Amygdala (tissue), 56 donors: ENCODE measurements at places on chromosomes 11 and 22.

DNA sequence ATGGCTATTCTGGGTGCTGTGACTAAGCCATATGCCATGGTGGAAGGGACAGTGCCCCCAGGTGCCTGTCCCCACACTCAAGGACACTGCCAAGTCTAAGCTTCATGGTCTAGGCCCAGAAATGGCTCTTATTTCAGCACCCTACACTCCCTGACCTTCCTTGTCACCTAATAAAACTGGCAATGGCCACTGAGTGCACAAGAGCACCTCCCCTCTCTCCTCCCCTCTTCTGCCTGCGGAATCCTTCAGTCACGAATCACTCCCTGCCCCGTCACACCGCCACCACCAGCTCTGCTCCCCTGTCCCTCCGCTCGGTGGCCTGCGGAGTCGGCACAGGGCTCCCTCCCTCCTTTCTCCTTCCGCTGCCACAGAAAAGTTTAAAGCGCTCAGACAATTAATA is 19.0 kb upstream of the LMO1 start:
- no peak for DNase-seq

DNA sequence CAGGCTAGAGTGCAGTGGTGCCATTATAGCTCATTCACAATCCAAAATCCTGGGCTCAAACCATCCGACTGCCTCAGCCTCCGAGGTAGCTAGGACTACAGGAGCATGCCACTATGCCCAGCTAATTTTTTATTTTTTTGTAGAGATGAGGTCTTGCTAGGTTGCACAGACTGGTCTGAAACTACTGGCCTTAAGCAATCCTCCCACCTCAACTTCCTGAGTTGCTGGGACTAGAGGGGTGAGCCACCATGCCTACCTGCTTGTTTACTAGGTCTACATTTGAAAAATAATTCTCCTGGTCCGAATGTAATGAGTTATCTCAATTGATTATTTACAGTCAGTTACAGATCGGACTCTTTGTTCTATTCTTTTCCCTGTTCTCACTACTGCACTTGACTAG is 22.0 kb downstream of the TAF1D start:
- no peak for DNase-seq

- no peak for DNase-seq
Measured at GRCh38 chr11:115222218-115222862, 281.9 kb downstream of the CADM1 start.

GRCh38 chr22:38941488-38941987 is 15.9 kb upstream of the APOBEC3A start:
- no peak for DNase-seq

GRCh38 chr11:42169191-42169590 is 709.7 kb upstream of the LRRC4C start:
- DNase-seq = no peak

DNA sequence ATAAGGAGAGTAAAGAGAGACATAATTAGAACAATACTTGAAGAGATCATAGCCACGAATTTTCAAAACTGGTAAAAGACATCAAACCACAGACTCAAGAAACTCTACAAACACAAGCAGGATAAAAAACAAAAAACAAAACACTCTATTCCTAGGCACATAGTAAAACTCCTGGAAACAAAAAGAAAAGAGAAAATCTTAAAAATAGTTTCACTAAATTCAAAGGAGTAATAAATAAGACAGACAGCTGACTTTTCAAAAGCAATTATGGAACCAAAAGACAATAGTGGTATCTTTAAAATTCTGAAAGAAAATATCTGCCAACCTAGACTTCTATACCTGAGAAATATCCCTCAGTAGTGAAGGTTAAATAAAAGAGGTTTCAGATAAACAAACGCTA is 9.2 kb upstream of the NARS2 start:
- DNase-seq = no peak

GRCh38 chr11:65649656-65650546 is 12.0 kb downstream of the SIPA1 start:
- no peak for DNase-seq

GRCh38 chr11:70668204-70669202 is 270.2 kb downstream of the CTTN start:
- no peak for DNase-seq

- DNase-seq = no peak
Measured at GRCh38 chr11:8732324-8732670, 49.7 kb downstream of the RPL27A start.

DNA sequence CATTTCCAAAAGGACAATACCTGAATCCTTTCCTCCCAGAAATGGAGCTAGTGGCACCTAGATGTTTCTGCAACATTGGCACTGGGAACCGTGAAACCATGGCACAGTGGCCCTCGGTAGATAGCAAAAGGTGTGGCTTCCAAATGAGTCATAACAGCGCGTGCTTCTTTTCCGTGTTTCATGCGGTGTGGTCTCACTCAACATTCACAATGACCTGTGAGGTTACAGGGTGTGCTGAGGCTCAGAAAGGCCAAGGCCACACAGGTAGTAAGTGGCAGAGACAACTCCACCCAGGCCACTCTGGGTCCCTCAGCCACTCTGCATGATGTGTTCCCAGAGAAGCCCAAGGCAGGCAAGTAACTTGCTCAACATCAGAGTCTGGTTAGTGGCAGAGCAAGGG is 67.4 kb downstream of the TP53I11 start:
- DNase-seq = no peak

DNA sequence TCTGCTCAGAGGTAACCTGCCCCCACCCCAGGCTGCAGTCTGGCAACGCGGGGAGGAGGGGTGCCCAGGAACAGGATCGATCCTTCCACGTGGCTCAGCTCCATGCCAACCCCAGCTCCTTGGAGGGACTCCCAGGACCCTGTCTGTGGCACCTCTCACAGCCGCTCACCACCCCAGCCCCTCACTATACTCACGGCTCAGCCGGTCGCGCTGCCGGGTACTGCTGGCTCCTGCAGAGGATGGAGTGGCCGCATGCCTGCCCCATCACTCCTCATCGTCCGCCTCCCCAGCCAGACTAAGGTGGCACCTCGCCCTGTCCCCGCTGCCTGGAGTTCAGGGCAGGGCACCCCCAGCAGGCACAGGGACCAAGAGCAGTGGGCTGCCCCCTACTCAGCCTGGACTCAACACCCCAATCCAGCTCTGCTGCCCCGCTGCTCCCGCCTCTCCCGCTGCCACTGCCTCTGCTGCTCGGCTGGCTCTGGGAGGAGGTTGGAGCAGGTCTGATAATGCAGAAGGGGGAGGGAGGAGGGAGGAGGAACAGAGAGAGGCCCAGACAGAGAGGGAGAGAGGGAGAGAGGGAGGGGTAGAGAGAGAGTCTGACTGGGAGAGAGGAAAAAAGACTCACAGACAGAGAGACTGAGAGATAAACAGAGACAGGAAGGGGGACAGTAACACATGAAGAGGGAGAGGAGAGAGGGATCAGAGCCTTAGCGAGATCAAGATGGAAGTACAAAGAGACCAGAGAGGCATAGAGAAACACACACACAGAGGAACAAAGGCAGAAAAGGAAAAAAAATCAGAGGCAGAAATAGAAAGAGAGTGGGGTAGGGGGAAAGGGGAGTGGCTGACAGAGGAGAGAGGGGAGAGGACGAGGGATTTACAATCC is at the start of gene PDE2A:
PDE2A (minus strand) TSS at position 480 of the 886 bp plus-strand sequence; CDS start at position 265, 215 bp downstream.
- DNase-seq = no peak

- no peak for DNase-seq
Measured at GRCh38 chr11:31649129-31649966, 139.8 kb downstream of the ELP4 start.

DNA sequence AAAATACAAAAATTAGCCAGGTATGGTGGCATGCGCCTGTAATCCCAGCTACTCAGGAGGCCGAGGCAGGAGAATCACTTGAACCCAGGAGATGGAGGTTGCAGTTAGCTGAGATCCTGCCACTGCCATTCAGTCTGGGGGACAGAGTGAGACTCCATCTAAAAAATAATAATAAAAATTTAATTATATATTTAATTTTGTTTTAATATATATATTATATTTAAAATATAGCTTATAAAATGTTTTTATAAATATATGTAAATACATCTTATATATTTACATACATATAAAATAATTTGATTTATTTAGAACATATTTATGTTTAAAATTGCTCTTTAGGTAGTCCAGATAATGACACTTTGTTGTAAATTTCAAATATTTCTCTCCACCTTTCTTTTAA is 82.9 kb downstream of the SPON1 start:
- DNase-seq = no peak

DNA sequence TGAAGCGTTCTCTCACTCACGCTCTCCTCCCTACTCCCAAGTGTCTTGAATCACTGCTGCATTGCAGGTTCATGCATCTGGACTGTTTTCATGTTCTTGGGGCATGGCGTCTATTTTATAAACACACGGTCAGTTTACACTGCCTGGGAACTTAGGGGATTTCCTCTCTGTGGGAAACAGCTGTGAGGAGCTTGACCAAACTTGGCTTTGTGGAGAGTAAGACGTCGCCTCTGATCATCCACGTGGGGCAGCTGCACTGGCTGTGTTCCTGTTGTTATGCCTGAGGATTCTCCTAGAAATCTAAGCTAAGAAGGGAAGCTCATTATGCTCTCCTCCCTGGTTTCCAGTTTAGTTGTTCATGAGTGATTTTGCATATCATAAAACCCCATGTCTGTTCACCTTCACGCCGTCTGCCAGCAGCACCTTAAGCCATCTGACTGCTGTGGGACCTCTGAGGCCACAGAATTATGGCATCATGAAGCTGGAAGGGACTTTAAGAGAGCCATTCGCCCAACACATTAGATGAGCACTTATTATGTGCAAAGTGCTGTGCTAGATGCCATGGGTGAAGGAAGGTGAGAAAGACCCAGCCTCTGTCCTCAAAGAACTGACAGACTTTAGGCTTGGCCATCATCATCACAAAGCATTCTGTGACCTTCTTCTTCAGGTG is 38.8 kb upstream of the POU2AF1 start:
- peak; percentile 13 for DNase-seq

DNA sequence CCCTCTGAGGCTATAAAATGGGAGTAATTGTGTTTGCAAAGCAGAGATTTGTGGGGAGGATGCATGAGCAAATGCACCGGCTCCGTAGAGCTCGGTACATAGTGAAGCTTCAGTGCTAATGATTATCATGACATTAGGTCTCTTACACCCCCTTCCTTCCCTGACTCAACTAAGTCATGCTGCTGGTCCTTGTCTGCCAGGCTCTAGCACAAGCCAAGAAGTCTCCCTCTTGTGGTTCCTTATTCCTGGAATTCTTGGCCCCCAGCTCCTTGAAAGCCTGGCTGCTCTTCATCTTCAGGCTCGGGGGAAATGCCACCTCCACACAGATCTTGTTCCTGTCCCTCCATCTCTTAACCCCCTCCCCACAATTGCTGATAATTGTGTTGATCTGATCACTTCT is 45.7 kb upstream of the SYT13 start:
- no peak for DNase-seq

DNA sequence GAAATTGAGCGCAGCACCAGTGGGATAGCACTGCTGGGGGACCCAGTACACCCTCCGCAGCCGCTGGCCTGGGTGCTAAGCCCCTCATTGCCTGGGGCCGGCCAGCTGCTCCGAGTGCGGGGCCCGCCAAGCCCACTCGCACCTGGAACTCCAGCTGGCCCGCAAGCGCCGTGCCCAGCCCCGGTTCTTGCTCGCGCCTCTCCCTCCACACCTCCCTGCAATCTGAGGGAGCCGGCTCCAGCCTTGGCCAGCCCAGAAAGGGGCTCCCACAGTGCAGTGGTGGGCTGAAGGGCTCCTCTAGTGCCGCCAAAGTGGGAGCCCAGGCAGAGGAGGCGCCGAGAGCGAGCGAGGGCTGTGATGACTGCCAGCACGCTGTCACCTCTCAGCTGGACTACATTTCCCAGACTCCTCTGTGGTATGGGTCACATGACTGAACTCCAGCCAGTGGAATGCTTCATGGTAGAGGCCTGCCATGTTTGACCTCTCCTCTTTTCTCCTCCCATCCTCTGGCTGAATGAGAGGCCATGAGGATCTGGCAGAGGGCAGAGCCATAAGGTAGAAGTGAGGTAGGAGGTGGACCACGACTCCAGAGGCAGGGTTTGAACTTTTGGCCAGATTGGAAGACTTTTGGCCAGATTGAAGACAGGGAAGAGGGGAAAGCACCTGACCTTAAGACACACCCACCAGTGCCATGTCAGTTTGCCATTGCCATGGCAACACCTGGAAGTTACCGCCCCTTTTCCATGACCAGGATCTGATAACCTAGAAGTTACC is 6.2 kb downstream of the MRGPRD start:
- no peak for DNase-seq

- no peak for DNase-seq
Measured at GRCh38 chr22:22948651-22949571, 61.3 kb downstream of the IGLL5 start.

DNA sequence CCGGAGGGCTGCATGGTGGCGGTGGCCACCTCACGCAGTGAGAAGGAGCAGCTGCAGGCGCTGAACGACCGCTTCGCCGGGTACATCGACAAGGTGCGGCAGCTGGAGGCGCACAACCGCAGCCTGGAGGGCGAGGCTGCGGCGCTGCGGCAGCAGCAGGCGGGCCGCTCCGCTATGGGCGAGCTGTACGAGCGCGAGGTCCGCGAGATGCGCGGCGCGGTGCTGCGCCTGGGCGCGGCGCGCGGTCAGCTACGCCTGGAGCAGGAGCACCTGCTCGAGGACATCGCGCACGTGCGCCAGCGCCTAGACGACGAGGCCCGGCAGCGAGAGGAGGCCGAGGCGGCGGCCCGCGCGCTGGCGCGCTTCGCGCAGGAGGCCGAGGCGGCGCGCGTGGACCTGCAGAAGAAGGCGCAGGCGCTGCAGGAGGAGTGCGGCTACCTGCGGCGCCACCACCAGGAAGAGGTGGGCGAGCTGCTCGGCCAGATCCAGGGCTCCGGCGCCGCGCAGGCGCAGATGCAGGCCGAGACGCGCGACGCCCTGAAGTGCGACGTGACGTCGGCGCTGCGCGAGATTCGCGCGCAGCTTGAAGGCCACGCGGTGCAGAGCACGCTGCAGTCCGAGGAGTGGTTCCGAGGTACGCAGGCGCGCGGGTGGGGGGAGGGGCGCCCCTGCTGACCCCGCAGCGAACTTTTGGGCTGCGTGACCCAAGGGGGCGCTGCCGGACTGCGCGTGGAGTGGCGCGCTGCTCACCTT is 670 bp downstream of the NEFH start:
- peak; percentile 14 for DNase-seq

DNA sequence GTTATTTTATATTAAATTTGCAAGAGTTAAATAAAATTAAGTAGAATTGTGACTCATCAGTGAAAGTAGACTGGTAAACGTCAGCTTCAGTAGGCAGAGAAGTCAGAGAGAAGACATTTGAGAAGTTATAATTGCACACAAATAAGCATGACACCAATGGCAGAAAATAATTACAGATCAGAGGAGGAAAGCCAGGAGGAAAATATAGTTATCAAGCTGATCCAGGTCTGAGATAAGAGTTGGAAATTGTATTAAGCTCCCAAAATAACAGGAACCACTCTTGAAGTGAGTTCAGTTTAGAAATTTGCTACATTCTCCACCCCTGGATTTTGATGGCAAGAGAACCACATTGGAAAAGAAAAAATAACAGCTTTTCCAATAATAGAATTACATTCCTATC is 533.8 kb upstream of the CHORDC1 start:
- DNase-seq = no peak

GRCh38 chr11:26778000-26778757 is 56.3 kb upstream of the SLC5A12 start:
- DNase-seq = no peak

DNA sequence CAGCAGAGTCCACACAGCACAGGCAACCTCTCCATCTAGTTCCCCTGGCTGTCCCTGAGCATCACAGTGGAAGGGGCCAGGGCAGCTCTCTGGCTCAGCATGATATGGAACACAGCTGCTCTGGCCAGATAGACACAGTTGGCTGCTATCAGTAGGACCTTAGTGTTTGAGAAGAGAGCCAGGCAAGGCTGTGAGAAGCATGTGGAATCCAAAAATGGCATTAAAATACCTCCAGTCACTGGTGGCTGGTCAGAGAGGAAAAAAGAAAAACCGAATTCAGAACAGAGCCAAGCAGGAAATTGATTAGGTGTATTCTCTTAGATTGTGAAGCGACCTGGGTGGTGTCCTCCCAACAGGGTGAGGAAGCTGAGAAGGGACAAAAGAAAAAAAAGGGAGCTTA is 27.9 kb downstream of the SERPINH1 start:
- no peak for DNase-seq
